ENCODE measurements at places on chromosomes 1 and 21. TPM values are rescaled to one million over a fixed set of nuclear protein-coding genes. Genes with fewer than 3 reads are reported as not detected.

TIE1 gene
- polyA plus RNA-seq = not detected

LRIF1 gene
- polyA plus RNA-seq = 22.2 TPM

GRCh38 chr1:247402120-247402675 is 13.8 kb upstream of the NLRP3 start:
- H3K27me3 ChIP-seq = no peaks in the 10 kb centered on the region
- H3K4me3 ChIP-seq = no peak overlapping the region
- H3K27ac ChIP-seq = peak overlapping the region; percentile 5
- H3K36me3 ChIP-seq = no peaks in the 10 kb centered on the region
- DNase-seq = no peak
- peaks cover 13% of the 10 kb centered on the region for H3K4me1 ChIP-seq

- no peaks in the 10 kb centered on the region for H3K36me3 ChIP-seq
- H3K4me1 ChIP-seq = no peaks in the 10 kb centered on the region
- H3K27ac ChIP-seq = no peak overlapping the region
- H3K4me3 ChIP-seq = no peak overlapping the region
- no peaks in the 10 kb centered on the region for H3K27me3 ChIP-seq
These were observed 227.1 kb downstream of the KCTD3 start for GRCh38 chr1:215794156-215794555.

DNA sequence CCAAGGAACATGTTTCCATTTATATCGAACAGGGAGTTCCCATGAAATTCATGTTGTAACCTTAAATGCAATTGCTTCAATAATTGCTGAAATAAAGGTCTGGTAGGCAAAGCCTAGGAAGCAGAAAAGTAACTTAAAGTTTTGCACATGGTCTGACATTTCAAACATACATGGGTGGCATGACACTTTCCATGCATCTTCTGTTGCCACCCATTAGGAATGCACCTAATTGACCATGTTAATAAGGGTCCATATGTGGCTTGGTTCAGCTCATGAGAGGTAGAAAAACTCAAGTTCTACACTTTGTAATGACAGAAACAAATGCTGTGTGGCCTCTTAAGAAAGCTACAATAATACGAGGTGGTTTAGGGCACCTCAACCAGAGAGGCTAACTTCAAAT is 72.0 kb upstream of the GORAB start:
- peaks cover 81% of the 10 kb centered on the region for H3K27me3 ChIP-seq
- no peak overlapping the region for H3K4me3 ChIP-seq

DNA sequence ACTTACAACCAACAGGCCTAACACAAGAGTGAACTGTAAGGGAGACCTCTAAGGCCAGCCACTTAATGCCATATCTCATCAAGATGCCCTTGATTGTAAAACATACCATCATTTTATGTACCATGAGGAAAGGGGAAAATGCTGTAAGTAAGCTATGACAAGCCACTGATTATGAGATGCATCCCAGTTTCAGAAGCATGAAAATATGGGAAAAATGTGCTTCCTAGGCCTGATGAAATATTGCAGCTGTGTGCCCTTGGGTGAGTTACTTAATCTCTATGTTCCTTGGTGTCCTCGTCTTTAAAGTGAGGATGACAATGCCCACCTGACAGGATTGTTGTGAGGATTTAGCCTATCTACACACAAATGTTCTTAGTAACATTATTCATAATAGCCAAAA is 28.9 kb downstream of the H3-3A start:
- H3K27me3 ChIP-seq = peaks cover 9% of the 10 kb centered on the region
- H3K4me1 ChIP-seq = no peaks in the 10 kb centered on the region
- DNase-seq = no peak
- H3K27ac ChIP-seq = no peak overlapping the region
- no peak overlapping the region for H3K4me3 ChIP-seq

DNA sequence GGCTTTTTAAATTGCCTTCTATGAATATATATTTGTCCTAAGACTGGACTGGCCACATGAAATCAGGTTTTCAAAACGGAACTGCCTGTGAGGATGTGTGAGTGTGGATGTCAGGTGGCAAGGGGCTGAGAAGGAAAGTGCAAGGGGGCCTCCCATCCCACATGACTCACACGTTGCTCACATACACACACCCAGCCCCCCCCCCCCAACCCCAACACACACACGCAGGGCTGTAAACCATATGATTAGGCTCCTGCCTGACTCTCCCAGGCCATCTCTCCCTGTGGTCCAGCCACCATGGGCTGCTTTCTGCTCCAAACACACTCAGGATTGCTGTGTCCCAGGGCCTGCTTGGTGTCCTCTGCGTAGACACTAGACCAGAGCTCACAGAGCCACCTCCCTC is 22.4 kb downstream of the DEGS1 start:
- peaks cover 6% of the 10 kb centered on the region for H3K4me1 ChIP-seq
- no peak overlapping the region for H3K27ac ChIP-seq
- no peak overlapping the region for H3K4me3 ChIP-seq
- DNase-seq = no peak
- H3K36me3 ChIP-seq = no peaks in the 10 kb centered on the region
- no peaks in the 10 kb centered on the region for H3K27me3 ChIP-seq

DNA sequence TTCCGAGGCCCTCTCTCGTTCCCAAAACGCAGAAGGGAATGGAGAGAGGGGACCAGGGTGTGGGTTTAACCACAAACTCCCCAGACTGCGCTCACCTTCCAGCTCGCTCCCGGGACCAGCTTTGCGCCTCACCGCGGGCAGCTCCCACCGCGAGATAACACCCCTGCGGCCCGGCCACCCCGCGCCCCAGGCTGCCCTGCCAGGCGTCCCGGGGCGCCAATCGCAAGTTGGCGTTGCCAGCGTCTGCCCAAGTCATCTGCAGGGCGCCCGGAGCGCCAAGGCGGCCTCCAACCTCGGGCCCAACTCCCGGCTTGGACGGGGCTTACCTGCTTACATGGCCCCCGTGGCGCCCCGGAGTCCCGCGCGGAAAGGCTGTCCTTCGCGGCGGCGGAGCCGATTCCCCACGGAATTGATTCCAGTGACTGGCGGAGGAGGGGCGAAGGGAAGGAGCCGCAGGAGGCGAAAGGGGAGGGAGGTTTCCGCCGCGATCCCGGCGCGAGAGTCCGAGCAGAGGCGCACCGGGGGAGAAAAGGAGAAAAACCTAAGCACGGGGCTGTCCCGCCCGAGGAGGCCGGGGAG is 456 bp downstream of the PTPN14 start:
- peaks cover 9% of the 10 kb centered on the region for H3K4me1 ChIP-seq
- H3K27ac ChIP-seq = no peak overlapping the region
- peaks cover 42% of the 10 kb centered on the region for H3K27me3 ChIP-seq
- peak overlapping the region; percentile 54 for H3K4me3 ChIP-seq
- no peak for DNase-seq

- H3K36me3 ChIP-seq = no peaks in the 10 kb centered on the region
- H3K4me1 ChIP-seq = no peaks in the 10 kb centered on the region
- H3K27me3 ChIP-seq = no peaks in the 10 kb centered on the region
- H3K4me3 ChIP-seq = no peak overlapping the region
These were observed 177.6 kb upstream of the OLFM3 start for GRCh38 chr1:102174259-102174863.

DNA sequence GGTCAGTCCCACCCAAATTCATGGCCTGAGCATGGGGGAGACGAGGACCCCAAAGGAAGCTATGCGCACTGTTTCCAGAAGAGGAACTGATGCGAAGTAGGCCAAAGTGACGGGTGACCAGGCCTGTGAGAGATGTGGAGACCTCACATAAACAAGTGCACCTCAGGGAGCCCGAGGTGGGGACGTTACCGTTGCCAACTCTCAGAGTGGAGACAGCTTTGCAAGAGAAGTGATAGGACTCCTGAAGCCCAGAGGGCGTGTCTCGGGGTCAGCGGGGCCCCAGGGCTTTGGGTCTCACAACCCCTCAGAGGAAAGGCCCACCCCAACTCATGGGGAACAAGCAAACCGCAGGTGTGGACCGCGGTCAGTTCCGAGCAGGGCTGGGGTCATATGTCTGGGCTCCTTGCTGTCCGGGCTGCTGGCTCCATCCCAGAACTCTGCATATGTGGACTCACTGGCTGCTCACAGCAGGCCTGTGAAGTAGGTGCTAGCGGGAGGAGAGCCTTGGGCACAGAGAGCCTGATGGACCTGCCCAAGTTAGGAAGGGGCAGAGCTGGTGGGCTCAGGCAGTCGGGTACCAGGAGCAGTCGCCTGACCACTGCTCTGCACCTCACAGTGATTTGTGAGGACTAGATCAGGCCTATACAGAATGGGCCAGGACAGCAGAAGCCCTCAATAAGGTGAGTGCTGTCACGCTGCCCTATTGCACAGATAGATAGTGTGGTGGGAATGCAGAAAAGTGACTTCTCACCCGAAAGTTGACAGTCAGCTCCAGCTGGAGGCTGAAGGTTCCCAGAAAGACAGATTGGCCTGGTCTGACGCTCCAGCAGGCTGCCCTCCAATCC is 26.2 kb downstream of the STUM start:
- no peak for DNase-seq
- H3K36me3 ChIP-seq = no peaks in the 10 kb centered on the region
- H3K4me3 ChIP-seq = no peak overlapping the region
- no peaks in the 10 kb centered on the region for H3K27me3 ChIP-seq

DNA sequence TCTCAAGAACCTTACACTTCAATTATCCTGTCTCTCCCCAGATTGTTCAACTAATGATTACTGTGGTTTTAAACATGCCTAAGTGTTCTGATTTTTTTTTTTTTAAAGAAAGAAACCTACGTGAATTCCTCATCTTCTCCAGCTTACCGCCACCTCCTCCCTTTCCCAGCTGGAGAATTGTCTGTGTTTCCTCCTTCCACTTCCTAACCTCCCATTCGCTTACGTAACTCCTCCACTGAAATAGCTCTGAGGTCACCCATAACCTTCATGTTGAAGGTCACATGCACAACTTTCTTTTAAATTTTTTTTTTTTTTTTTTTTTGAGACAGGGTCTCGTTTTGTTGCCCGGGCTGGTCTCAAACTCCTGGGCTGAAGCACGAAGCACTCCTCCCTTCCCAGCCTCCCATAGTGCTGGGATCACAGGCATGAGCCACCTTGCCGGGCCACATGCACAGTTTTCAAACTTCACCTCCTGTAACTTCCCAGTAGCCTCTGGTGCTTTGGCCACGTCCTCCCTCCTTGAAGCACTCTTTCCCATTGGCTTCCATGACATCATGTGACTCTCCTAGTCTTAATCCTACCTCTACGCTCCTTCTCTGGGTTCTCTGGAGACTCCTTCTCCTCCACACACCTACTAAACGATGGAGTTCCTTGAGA is 9.8 kb upstream of the CAPZB start:
- H3K27ac ChIP-seq = peak overlapping the region; percentile 53
- H3K4me1 ChIP-seq = peaks cover 22% of the 10 kb centered on the region
- no peaks in the 10 kb centered on the region for H3K27me3 ChIP-seq
- H3K4me3 ChIP-seq = no peak overlapping the region
- H3K36me3 ChIP-seq = peaks cover 2% of the 10 kb centered on the region
- no peak for DNase-seq

GRCh38 chr1:103561643-103562395 is 9.6 kb upstream of the AMY2B start:
- DNase-seq = no peak
- no peak overlapping the region for H3K4me3 ChIP-seq
- H3K4me1 ChIP-seq = peaks cover 3% of the 10 kb centered on the region
- no peaks in the 10 kb centered on the region for H3K27me3 ChIP-seq
- peaks cover 13% of the 10 kb centered on the region for H3K36me3 ChIP-seq

GRCh38 chr1:92662048-92662447 is 122.9 kb downstream of the EVI5 start:
- H3K36me3 ChIP-seq = no peaks in the 10 kb centered on the region
- no peak for DNase-seq
- no peak overlapping the region for H3K27ac ChIP-seq
- no peak overlapping the region for H3K4me3 ChIP-seq

DNA sequence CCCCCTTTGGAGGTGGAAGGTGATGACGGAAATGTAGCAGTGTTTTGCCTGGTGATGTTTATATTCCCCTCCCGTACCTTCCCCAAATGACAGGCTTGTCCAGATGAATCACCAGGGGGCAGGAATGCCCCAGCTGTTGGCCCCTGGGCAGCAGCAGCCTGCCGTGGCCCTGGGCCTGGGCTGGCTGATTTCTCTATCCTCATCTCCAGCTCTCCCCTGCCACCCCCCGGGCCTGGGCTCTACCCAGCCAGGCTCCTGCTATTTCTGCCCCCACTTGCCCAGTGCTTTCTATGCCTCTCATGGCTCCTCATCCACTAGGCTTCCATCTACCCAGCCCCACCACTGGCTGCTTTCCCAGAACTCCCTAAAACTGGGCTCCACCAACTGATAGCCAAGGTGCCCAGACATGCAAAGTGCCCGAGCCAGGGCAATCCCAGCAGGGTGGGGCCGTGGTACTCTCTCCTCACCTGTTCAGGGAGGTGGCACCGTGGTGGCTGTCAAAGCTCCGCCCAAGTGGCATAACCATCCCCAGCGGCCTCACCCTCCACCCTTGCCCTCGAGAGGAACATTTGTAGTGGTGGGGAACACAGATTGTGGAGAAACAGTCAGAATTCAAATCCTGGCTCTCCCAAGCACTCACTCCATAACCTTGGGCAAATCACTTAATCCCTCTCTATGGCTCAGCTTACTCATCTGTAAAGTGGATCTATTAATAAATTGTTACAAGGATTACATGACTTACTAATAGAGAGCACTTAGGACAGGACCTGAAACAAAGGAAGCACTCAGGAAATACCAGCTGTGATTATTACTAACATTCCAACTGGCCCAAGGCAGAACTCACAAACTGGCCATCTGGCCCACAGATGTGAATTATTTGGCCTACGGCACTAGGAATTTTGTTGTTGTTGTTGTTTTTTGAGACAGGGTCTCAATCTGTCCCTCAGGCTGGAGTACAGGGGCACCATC is 12.8 kb upstream of the ECE1 start:
- no peaks in the 10 kb centered on the region for H3K27me3 ChIP-seq
- no peaks in the 10 kb centered on the region for H3K36me3 ChIP-seq
- H3K27ac ChIP-seq = peak overlapping the region; percentile 41
- DNase-seq = no peak

- no peaks in the 10 kb centered on the region for H3K4me1 ChIP-seq
- H3K36me3 ChIP-seq = no peaks in the 10 kb centered on the region
- H3K27ac ChIP-seq = no peak overlapping the region
- H3K4me3 ChIP-seq = no peak overlapping the region
- DNase-seq = no peak
- peaks cover 11% of the 10 kb centered on the region for H3K27me3 ChIP-seq
These were observed 27.8 kb upstream of the FMO4 start for GRCh38 chr1:171286032-171286705.
